ENCODE measurements at places on chromosomes 7 and 10.

GRCh38 chr10:48243487-48243886 lies 31.0 kb downstream of the FRMPD2 start:
- DNase-seq = no peak

GRCh38 chr7:2471396-2471795 lies 4.8 kb downstream of the GRIFIN start:
- no peak for DNase-seq

- no peak for DNase-seq
Measured at GRCh38 chr7:158022601-158023000, 565.0 kb downstream of the PTPRN2 start.

GRCh38 chr10:114408112-114408967 lies 4.0 kb upstream of the AFAP1L2 start:
- DNase-seq = no peak

DNA sequence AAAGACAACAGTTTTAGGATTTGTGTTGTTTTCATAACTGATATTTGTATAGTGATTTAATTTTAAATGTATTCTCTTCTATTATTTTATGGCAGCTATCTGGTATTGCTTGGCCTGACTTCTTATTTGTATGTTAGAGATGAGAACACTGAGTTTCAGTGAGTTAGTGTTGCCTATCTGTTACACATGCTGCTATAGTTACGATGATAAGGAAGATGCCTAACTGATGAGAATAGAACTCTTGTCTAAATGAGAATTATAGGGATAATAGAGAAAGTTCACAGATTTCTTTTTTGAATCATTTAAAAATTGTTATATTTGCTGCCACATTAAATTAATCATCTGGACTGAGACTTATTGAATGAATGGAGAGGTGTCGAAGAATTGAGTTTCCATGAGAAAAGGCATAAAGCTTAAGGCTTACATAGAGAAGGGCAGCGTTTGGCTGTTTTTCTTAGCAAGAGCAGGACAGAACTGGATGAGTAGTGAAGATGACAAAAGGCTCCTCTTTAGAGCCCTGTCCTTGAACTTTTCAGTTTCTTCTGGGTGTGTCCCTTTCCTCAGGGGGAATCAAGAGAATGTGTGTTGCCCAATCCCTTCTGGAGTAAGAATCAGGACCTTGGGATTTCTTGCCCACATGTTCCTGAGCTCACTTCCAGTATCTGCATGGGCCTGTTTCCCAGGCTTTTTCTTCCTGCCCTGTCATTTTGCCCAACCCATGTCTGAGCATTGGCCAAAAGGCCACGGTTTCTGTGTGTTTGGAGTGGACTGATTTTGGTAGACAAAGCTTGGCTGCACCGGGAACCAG lies 195.6 kb upstream of the CSTF2T start:
- DNase-seq = no peak

DNA sequence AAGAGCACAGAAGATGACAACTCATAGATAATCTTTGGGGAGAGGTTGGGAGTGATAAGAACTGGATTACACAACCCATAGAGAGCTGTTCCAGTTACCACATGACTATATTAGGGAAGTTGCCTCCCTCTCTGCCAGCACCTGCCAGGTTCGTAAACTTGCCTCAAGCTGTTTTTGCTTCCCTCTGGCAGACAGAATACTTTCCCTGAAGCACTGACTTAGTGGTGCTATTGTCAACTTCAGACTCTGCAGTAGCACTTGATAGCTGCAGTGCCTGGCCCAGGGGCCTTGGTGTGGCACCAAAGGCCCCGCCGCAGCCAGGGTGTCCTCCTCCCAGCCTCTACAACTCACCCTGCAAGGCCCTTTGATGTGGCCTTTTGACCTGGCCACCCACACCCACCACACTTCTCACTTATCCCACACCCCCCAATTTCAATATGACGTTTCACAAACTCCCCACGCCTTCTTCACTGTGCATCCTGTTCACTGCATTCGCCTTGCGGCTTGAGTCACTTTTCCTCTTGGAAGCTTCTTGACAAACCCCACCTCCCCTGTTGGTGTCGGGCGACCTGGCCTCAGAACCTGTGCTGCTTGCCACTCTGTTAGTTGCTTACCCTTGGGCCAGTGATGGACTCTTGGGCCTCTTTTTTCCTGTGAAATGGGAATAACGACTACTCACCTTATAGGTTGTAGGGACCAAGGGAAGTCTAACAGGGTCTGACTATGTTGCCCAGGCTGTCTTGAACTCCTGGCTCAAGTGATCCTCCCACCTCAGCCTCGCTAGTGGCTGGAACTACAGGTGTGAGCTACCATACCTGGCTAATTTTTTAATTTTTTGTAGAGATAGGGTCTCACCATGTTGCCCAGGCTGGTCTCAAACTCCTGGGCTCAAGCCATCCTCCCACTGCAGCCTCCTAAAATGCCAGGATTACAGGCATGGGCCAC lies 50.2 kb upstream of the PODXL start:
- no peak for DNase-seq

DNA sequence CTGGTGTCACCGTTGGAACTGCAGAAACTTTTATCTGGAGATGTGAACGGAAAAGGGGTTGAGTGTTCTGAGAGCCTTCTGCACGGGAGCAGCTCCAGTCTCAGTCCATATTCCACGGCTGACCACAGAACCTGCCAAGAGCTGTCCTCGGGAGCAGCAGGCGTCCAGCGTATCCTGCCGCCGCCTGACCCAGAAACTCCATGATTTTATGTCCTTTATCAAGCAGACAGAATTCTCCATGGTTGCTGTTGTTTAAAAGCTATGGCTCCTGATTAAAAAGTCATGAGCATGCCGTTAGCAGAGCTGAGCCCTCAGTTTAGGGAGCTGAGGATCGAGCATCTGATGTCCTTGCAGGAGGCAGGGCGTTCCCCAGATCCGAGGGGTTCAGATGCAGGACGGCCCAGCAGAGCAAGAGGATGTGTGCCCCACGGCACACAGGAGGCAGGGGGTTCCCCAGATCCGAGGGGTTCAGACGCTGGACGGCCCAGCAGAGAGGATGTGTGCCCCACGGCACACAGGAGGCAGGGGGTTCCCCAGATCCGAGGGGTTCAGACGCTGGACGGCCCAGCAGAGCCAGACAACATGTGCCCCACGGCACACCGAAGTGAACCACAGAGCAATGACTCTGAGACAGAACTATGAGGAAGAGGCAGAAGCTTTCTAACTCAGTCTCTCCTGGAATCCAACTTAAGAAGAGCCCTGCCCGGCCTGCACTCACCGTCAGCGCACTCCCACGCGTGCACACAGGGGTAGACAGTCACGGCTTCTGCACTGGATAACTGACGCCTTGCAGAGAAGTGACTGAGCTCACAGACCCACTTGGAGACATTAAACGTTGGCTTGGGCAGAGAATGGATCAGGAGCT lies 96.4 kb downstream of the WDR37 start:
- DNase-seq = no peak

DNA sequence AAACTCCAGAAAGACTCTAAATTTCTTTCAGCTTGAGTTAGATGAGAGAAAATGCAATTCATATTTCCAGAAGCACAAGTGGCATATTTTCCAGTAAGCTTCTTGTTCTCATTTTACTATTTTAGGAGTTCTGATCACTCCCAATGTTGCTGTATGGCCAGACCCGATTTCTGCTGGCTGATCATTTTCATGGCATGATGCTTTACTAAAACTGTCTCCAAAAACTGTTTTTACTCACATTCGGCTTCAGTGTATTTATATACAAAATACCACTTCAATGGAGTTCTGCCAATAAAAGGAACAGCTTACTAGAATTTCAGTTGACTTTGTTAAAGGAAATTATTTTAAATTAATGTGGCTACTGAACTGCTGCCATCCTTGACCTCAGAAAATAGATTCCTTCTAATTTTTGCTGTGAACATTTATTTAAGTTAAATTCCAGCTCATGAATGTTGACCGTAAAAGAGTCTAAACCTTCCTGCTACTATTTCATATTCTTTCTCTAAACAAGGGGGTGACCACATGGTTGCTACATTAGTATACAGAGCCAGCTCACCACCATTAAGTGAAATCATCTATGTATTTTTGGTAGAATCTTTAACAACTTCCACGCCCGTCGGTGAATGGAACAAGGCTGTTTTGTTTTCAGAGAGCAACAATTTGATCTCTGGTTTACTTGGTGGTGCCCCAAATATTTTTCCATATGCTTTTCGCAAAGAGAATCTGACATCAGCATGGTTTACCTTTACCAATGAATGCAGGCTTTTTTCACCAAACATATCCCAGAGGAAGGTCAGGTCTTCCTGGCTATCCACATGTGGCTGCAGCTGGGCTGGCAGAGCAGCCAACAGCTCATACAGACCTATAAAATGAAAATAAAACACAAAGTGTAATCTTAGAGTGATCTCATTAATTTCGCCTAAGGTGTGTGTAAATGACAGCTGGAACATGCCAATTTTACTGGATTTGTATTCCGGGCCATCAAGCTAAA lies 101.2 kb downstream of the MPP7 start:
- DNase-seq = no peak

DNA sequence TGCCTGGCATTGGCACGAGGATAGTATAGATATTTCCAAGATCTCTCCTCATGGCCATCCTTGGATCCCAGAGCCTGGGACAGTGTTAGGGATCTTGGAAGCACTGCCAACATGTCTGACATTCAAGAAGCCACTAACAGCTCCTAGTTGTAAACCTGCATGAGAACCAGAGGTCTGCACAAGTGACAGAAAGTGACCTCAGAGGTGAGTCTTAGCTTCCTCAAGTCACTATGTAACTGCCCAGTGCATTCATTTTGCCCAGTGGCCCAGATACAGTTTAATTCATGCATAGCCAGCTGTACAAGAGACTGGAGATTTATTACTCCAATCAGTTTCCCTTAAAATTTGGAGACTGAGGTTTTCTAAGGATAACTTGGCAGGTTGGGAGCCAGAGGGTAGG lies 16.7 kb downstream of the SUGCT start:
- DNase-seq = no peak

DNA sequence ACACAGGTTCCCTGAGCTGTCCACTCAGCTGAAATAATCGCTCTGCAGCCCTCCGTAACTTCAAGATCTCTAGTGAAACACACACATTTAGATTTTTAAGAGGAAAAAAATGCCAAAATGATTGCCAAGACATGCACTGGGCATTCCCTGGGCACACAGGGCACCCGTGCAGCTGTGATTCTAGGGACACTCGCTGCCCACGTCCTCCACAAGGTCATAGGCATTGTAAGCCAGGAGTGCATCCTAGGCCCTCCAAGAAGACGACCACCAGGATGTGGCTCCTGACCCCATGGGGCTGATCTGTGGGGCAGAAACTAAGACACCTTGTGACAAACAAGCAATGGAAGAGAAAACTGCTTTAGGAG lies 563.3 kb downstream of the PTPRN2 start:
- DNase-seq = no peak

GRCh38 chr10:74417397-74417796 lies 266.4 kb downstream of the ADK start:
- DNase-seq = no peak

- no peak for DNase-seq
Measured at GRCh38 chr10:80144067-80144695, 11.7 kb downstream of the PLAC9 start.

GRCh38 chr10:70053841-70054288 lies 1.2 kb downstream of the MACROH2A2 start:
- no peak for DNase-seq

GRCh38 chr10:104029521-104029860 lies 56.2 kb downstream of the COL17A1 start:
- DNase-seq = no peak

DNA sequence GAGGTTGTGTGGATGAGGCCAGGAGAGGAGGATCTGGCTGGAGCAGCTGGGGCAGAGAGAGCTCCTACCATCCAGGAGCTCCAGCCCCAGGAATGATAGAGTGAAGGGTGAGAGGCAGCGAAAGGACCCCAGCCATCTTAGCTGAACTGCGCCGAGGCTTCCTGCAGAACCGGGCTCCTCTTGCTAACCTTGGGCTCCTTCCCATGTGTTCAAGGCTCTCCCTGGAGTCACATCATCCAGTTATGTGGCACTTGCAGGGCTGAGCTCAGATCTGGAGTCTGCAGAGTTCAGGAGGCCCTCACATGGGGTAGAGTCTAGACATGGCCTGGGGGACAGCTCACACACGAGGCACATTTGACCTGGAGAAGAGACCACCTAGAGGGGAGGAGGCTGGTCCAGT lies 225.0 kb upstream of the ZNF32 start:
- no peak for DNase-seq

DNA sequence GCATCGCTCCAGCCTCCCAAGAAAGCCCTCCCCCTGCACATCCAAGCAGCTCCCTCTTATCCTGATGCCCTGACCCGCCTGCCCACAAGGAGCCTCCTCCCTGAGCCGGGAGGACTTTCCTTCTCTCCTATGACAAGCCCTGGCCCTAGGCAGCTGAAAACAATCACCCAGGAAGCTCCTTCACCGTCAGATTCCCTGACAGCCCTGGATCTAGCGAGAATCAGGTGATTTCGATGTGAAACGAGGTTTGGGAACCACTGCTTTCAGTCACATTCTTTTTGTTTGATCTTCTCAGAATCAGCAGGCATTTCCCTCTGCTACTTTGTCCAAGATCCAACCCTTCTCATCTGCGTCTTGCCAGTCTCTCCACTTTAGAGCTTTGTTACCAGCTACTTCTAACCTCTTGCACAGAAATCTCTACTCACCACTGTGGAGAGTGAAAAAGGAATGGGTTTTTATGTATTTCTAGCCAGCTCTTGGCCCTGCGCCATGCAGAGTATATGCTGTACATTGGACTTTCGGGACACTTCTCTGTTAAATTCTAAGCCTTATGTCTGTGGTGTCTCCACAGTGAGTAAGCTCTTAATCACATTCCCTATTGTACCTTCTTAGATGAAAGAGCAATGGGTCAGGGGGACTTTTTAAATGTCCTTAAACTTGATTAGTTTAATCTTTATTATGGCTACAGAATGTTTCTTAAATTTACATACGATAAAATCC lies 253.2 kb upstream of the C7orf33 start:
- no peak for DNase-seq

GRCh38 chr7:100476903-100477870 lies 1.8 kb downstream of the TSC22D4 start:
- no peak for DNase-seq

DNA sequence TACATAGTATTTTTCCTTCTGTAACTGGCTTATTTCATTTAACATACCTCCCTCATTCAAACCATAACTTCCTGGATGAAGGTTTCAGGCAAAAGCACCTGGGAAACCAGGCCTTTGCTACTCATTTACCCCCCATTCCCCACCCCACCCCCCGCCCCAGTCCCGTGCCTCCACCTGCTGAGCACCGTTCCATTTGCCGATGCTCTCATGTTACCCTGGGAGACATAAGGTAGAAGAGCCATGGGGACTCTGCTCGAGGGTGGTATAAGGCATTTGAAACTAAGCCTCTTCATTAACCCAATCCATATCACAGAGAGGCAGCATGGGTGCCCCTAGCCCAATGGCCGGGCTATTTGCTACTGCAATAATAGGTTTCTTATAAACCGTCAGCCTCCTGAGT lies 22.2 kb upstream of the MCM10 start:
- no peak for DNase-seq
